ENCODE measurements at places on chromosomes 13 and 19. TPM values are rescaled to one million over a fixed set of nuclear protein-coding genes. Genes with fewer than 3 reads are reported as not detected.

CEACAM4 gene
- 0.73 TPM for total RNA-seq

PPP1R15A gene
- total RNA-seq = 41.7 TPM

TMEM150B gene
- 0.64 TPM for total RNA-seq

KLF5 gene
- 48.2 TPM for total RNA-seq

CYP2S1 gene
- total RNA-seq = 0.50 TPM

FCHO1 gene
- total RNA-seq = 0.15 TPM

FGF21 gene
- 1.7 TPM for total RNA-seq

MBOAT7 gene
- total RNA-seq = 17.8 TPM

ATP1A3 gene
- total RNA-seq = not detected

ACP7 gene
- not detected for total RNA-seq

SLC25A41 gene
- total RNA-seq = 0.50 TPM

ZNF414 gene
- 15.6 TPM for total RNA-seq

PEAK3 gene
- total RNA-seq = 0.12 TPM

RDH8 gene
- total RNA-seq = not detected

NRTN gene
- not detected for total RNA-seq

TEX29 gene
- total RNA-seq = not detected

CGB7 gene
- 0.36 TPM for total RNA-seq

ZGLP1 gene
- total RNA-seq = 0.69 TPM

PIN1 gene
- 49.6 TPM for total RNA-seq

STOML3 gene
- not detected for total RNA-seq

ADGRE2 gene
- 0.56 TPM for total RNA-seq

GPR183 gene
- total RNA-seq = 1.4 TPM

LHB gene
- not detected for total RNA-seq

LILRB2 gene
- total RNA-seq = 1.2 TPM

NALCN gene
- total RNA-seq = 0.49 TPM

SIGLEC6 gene
- total RNA-seq = 0.20 TPM

RNF225 gene
- not detected for total RNA-seq

KL gene
- 1.7 TPM for total RNA-seq

TMEM38A gene
- total RNA-seq = 158 TPM

PKN1 gene
- total RNA-seq = 61.1 TPM

ZNF569 gene
- total RNA-seq = 4.3 TPM

OR7C1 gene
- not detected for total RNA-seq

ERICH4 gene
- not detected for total RNA-seq

ACER1 gene
- not detected for total RNA-seq

EXOSC5 gene
- 41.9 TPM for total RNA-seq

PMIS2 gene
- not detected for total RNA-seq

CATSPERD gene
- not detected for total RNA-seq

PGLYRP2 gene
- not detected for total RNA-seq

MEIOSIN gene
- total RNA-seq = not detected

ZSCAN4 gene
- total RNA-seq = not detected

TNFSF13B gene
- 1.1 TPM for total RNA-seq

VSTM1 gene
- total RNA-seq = not detected

ZNF772 gene
- 15.2 TPM for total RNA-seq

CGB3 gene
- not detected for total RNA-seq

CCL25 gene
- total RNA-seq = not detected

CBLC gene
- total RNA-seq = not detected

MBD3L3 gene
- not detected for total RNA-seq

RRAS gene
- total RNA-seq = 22.6 TPM

RFPL4A gene
- total RNA-seq = not detected

KLK2 gene
- not detected for total RNA-seq

SSC5D gene
- 1.6 TPM for total RNA-seq

MISP gene
- not detected for total RNA-seq

PSG11 gene
- not detected for total RNA-seq

SUPT5H gene
- total RNA-seq = 77.7 TPM

ZNF766 gene
- 7.3 TPM for total RNA-seq

SGCG gene
- 32.0 TPM for total RNA-seq

KLC3 gene
- 0.11 TPM for total RNA-seq

MYH14 gene
- 298 TPM for total RNA-seq

KCNRG gene
- total RNA-seq = 0.60 TPM
